DMS153 (cell line): ENCODE measurements at places on chromosomes 11 and 22.
A peak's percentile ranks its signal among the peaks of the same experiment; 100 is the strongest.

- DNase-seq = no peak
These were observed 7.5 kb downstream of the GLB1L3 start for GRCh38 chr11:134283461-134284230.

DNA sequence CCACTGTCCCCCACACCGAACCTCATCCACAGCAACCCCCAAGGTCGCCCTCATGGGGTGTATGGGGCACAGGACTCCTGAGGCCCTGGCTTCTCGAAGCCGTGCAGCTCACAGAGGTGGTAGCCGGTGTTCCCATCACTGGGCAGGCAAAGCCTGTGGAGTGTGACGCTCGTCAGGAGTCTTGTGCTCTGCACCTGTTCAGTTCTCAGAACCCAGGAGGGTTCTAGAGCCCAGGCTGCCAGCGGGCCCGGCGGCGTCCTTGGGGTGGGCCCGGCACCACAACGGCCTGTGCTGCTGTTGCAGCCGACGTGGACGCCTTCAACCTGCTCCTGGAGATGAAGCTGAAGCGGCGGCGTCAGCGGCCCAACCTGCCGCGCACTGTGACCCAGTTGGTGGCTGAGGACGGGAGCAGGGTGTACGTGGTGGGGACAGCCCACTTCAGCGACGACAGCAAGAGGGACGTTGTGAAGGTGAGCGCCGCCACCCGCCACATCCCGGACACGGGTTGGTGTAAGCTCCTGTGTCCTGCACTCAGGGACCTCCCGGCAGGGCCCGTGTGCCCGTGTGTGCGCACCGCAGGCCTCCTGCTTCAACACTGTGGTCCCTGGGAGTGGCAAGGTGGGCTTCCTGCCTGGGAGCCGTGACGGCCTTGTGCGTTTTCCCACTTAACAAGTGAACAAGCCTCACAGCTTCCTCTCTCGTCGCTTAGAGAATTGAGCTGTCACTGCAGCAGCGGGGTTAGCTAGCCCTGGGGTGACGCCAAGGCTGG lies 6.6 kb upstream of the SELENOO start:
- DNase-seq = no peak

DNA sequence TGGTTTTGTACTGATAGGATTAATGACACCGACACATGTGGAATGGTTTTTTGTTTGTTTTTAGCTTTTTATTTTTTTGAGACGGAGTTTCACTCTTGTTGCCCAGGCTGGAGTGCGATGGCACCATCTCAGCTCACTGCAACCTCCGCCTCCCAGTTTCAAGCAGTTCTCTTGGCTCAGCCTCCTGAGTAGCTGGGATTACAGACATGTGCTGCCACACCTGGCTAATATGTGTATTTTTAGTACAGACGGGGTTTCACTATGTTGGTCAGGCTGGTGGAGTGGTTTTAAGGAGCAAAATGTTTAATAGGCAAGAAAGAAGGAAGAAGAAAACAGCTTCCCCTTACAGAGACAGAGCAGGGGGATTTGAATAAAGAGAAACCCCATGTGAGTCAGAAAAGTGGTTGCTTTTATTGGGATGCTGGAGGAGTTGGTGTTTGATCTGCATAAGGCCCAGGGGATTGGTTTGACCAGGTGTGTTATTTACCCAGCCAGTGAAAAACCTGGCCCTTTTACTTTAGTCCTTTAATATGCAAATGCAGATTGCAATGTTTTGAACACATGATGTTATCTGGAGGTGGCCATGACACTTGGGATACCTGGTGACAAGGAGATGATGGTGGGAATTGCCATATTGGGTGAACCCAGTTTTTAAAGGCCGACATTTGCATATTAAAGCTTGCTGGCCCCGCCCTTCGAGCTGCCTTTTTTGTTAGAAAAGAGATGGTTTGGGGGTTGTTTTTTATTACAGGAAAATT lies 24.3 kb downstream of the SUSD2 start:
- DNase-seq = no peak

- DNase-seq = no peak
These were observed 802 bp downstream of the ATG2A start for GRCh38 chr11:64916040-64916774.

- no peak for DNase-seq
These were observed 9.6 kb downstream of the PTS start for GRCh38 chr11:112235750-112236390.

DNA sequence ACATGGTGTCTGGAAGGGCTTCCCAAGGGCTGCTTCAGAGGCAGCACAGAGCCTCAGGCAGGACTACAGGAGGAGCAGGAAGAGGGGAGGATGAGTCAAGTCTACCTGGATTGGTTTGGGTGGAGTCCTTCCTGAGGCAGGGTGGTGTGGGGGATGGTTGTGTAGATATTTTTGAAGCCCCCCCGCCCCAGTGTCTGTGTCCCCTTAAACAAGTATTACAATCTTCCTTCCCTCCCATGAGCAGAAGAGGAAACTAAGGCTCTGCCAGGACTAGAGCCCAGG lies 34.7 kb upstream of the FCHSD2 start:
- no peak for DNase-seq

GRCh38 chr11:8098361-8098760 lies 17.4 kb downstream of the TUB start:
- DNase-seq = no peak

DNA sequence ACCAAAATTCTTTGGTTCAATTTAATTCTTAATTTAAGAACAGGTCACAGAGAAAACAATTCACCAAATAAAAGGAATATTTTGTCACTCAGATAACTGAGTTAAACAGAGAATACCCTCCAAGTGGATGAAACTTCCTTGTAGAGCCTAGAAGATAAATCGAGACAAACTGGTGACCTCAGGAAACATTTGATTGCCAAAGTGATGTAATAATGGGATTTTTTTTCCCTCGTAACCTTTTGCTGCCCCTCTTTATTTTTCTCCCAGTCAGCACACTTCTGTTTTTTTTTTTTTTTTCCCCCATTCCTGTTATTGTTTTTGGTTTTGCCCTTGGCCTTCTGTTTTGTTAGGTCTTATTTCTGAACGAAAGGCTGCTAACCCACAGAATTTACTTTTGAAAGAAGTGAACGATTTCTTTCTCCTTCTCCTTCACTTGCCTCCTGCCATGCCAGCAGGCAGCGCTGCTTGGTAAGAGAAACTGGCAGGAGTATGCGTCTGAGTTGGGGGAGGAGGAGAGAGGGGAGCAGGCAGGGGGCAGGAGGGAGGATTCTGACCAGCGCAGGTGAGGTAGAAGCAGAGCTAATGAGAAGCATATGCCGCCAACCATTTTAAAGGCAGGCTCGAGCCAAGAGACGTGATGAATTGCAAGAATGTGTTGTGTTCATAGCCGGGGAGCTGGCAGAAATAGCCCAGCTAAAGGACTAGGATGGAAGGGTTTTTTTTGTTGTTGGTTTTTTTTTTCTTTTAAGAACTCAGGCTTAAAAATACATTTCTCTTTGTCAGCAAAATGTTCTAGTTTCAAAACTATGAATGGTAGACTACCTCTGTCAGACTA lies 121.9 kb upstream of the MTMR2 start:
- DNase-seq = no peak

GRCh38 chr22:30872285-30873041 lies 96.1 kb downstream of the MORC2 start:
- DNase-seq = no peak

GRCh38 chr22:32830957-32831356 lies 29.5 kb downstream of the TIMP3 start:
- DNase-seq = no peak

DNA sequence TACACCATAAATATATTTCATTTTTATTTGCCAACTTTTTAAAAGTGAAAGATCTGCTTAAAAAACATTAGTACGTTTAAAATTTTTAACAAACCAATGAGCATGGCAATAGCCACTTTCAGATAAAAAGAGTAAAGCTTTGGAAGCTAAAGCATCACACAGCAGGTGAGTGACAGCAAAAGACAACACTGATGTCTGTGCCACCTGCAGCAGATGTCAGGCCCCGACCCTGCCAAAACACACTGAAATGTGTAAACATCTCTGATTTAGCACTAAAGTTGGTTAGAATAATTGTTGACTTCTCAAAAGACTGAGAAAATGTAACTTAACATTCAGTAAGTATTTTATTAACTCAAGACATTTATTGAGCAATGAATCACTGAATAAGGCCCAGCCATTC lies 232.9 kb downstream of the DLG2 start:
- no peak for DNase-seq

GRCh38 chr11:58058276-58059006 lies 27.7 kb downstream of the OR6Q1 start:
- peak; percentile 97 for DNase-seq

GRCh38 chr22:46984751-46985506 lies 222.5 kb downstream of the TBC1D22A start:
- no peak for DNase-seq

- DNase-seq = no peak
These were observed 78.5 kb downstream of the TMEM135 start for GRCh38 chr11:87116185-87116584.

GRCh38 chr11:11230087-11230486 lies 123.0 kb downstream of the CSNK2A3 start:
- no peak for DNase-seq

DNA sequence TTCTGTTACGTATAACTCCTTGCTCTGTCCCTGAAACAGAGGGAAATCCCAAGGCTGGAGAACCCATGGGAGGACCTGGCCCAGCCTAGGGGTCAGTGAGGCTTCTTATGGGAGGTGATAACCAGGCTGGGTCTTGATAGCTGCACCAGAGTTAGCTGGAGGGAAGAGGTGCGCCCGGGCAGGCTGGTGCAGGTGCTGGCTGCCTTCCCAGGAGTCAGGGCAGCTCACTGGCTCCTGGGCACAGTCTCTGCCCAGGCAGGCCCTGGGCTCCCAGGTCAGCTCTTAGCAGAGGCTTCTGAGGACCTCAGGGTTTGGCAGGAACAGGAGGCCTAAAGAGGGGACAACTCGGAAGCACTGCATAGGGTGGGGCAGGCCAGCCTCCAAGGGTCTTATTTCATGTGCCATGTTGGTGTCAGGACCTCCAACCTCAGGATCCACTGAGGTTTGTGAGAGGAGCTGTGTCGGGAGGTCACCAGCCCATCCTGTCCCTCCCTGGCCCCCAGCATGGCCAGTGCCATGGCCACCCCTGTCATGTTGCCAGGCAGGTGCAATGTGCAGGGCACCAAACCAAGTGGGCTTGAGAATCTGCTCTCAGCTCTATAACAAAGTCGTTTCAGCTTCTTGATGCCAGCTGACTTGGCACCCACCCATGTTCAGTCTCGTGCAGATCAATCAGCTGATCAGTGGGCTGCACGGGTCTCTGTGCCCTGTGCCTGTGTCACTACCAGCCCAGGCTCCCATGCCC lies 20.5 kb upstream of the CELSR1 start:
- DNase-seq = no peak

GRCh38 chr22:37090920-37091695 lies 18.4 kb downstream of the TMPRSS6 start:
- no peak for DNase-seq

DNA sequence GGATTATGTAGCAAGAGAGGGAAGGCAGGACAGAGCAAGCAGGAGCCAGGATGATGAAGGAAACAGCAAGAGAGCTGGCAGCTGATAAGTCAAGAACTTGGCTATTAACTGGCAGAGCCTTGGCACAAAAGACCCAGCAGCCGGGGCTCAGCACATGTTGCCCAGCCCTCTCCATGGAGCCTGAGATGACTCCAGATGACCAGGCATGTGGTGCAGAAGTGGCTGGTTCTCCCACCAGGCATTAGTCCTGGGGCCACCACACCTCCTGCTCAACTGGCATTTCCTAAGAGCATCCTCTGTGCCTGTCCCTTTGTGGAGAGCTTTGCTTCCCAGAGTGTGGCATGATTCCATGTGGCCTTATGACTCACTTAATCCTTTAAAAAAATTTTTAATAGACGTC lies 522.6 kb downstream of the MN1 start:
- no peak for DNase-seq

GRCh38 chr11:45896422-45896984 lies 10.6 kb downstream of the FREY1 start:
- peak; percentile 73 for DNase-seq

DNA sequence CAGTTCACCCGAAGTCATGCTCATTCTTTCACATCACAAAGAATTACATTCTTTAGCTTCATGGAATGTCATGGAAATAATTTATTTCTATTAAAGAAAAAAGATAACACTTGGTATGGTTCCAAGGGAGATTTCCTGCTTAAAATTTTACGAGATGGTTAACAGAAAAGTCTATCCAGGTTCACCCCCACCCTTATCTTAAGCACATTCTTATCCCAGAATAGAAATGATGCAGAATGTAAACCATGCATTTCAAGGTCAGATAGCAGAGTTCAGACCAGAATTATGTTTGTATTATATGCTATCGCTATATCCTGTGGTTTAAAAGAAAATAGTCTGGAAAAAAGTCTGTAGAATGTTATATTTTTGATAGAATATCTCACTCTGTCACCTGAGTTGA lies 58.7 kb downstream of the GAS2 start:
- DNase-seq = no peak

- DNase-seq = no peak
These were observed 657.5 kb downstream of the FAM181B start for GRCh38 chr11:82076126-82076525.

GRCh38 chr22:33519974-33520903 lies 400.0 kb downstream of the LARGE1 start:
- DNase-seq = no peak

- no peak for DNase-seq
These were observed 116.3 kb downstream of the TIMP3 start for GRCh38 chr22:32917577-32918354.

DNA sequence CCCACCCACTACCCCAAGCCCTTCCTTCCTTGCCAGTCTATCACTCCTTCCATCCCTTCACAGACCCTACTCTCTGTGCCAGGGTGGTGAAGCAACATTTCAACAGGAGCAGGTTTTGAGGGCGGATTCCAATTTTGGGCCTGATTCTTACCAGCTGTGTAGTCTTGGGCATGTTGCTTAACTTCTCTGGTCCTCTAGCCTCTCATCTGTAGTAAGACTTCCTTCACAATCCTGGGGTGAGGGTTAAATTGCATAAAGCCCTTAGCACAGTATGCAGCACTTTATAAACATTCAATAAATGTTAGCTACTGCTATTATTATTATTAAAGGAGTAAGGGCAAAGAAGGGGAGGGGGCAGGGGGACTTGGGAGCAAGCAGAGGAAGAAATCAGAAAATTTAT lies 5.0 kb upstream of the RNF185 start:
- DNase-seq = no peak

- DNase-seq = no peak
These were observed 1.5 kb downstream of the GALNT18 start for GRCh38 chr11:11620173-11620920.

DNA sequence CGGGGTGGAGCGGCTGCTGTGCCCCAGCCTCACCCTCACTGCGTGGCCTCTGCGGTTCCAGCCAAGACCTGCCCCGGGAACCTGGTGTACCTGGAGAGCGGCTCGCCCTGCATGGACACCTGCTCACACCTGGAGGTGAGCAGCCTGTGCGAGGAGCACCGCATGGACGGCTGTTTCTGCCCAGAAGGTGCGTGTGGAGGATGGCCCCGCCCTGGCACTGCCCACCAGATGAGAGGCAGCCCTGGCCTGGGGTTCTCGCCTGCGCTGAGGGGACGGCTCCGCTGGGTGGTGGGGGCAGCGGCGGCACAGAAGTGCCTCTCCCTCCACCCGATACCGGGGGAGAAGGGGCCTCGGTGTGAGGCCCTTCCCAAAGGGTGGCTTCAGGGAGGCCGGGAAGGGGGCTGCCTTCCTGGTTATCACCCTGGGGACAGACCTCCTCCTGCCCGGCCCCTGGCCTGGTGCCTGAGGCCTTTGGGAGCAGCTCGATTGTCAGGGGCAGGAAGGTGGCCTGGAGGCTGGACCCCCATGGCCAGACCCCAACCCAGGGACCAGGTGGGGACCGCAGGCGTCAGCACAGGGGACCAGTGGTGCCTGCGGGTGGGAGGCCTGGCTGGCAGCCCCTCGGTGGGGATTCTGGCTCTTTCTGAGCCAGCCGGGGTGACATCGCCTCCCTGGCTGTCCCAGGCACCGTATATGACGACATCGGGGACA lies 7.1 kb downstream of the MUC2 start:
- DNase-seq = no peak

GRCh38 chr11:118264569-118265465 lies 720 bp upstream of the MPZL2 start:
- DNase-seq = no peak
